ENCODE measurements at places on chromosomes 6 and 20. TPM values are rescaled to one million over a fixed set of nuclear protein-coding genes. Genes with fewer than 3 reads are reported as not detected.

GMPR gene
- 219 TPM for total RNA-seq

DNA sequence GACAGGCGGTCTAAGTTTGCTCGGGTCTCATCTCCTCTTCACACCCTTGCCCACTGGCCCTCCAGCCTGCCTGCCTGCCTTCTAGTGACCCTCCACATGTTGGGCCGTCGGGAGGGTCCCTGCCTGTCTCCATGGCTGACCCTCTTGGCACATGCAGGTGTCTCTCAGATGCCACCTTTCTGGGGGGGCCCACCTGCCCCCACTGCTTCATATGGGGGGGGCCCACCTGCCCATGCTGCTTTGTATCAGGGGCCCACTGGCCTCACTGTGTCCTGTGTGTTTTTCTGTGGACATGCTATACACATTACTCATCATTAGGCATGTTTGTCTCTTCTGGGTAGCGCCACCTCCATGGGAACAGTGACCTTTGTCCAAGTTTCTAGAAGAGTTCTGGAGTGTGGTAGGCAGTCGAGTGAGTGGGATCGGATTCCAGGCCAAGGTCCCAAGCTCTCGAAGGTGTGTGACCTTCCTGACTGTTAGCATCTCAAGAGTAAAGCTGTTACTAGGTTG is 40.4 kb upstream of the KIF25 start:
- DNase-seq, result no peak

- no peak for DNase-seq
These were observed 23.9 kb downstream of the PPP1R16B start for GRCh38 chr20:38829296-38829875.

PROKR2 gene
- not detected for total RNA-seq

PKIB gene
- total RNA-seq, result 0.64 TPM

SLC26A8 gene
- total RNA-seq, result not detected

GRCh38 chr20:48908656-48909319 is 12.7 kb upstream of the ARFGEF2 start:
- DNase-seq, result no peak

CRISP3 gene
- not detected for total RNA-seq

GRCh38 chr6:41371461-41371991 is 36.1 kb downstream of the NCR2 start:
- DNase-seq, result no peak

GRCh38 chr6:133645966-133646740 is 242.8 kb upstream of the TCF21 start:
- no peak for DNase-seq

GRCh38 chr6:32329141-32329540 is 42.6 kb downstream of the TSBP1 start:
- DNase-seq, result no peak

- no peak for DNase-seq
These were observed 8.3 kb downstream of the VSTM2L start for GRCh38 chr20:37911261-37911660.

DNA sequence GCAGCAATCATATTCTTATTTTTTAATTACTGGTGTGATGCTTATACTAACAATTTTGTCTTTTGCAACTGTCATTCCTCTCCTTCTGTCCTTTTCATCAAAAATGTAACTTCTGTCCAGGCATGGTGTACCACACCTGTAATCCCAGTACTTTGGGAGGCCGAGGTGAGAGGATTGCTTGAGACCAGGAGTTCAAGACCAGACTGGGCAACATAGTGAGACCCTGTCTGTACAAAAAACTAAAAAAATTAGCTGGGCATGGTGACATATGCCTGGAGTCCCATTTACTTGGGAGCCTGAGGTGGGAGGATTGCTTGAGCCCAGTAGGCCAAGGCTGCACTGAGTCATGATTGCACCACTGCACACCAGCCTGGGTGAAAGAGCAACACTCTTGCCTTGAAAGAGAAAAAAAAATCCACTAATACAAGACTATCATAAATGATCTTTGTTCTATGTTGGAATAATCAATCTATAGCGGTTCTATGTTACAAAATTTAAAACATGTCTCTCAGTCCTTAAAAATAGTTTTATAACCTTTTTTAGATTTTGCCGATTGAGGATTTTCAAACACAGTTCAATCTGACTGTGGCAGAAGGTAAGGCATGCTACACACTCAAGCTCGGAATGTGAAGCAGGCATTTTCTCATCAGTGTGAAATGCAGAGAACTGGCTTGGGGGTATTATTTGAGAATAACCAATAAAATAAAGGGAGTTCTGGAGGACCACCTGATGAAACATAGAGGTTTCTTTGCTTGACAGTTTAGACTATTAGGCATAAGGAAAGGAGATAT is 70.4 kb downstream of the ENPP1 start:
- DNase-seq, result no peak

HCK gene
- total RNA-seq, result 1.4 TPM

BANF2 gene
- total RNA-seq, result not detected

DNA sequence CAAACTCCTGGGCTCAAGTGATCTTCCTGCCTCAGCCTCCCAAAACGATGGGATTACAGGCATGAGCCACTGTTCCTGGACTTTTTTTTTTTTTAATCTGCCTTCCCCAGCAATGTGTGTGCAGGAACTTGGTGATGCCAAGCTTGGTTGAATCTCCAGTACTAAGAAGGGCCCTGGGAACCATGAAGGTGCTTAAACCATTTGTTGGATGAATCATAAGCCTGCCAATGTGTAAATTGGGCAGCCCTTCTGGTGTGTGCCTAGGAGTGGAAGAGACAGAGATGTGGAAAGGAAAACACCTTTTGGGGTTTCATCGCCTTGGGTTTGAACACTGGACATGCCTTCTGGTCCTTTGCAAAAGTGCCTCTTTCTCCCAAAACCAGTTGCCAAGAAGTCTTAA is 7.1 kb upstream of the SPO11 start:
- no peak for DNase-seq

MAP1LC3A gene
- total RNA-seq, result 55.5 TPM

DNA sequence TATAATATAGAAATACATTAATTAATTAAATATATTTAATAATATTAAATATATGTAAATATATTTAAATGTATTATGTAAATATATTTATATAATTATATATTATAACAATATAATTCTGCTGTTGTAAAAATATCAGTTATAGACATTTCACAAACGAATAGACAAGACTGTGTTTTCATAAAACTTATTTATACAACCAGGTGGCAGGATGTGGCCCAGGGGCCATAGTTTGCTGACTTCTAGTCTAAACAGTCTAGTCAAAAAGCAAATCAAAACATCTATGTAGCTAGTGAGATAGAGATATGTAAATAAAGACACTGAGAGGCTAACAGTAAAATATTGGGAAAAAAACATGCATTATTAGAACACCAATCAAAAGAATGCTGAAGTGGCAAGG is 136.4 kb downstream of the TBXT start:
- no peak for DNase-seq

- no peak for DNase-seq
These were observed at the start of gene MPIG6B for GRCh38 chr6:31723245-31723979. Gene MPIG6B, plus strand, starts transcription at chr6:31723373. Its CDS starts 11 bp downstream, at chr6:31723384.

GRCh38 chr20:17427638-17428037 is 103.5 kb downstream of the BFSP1 start:
- no peak for DNase-seq

DNA sequence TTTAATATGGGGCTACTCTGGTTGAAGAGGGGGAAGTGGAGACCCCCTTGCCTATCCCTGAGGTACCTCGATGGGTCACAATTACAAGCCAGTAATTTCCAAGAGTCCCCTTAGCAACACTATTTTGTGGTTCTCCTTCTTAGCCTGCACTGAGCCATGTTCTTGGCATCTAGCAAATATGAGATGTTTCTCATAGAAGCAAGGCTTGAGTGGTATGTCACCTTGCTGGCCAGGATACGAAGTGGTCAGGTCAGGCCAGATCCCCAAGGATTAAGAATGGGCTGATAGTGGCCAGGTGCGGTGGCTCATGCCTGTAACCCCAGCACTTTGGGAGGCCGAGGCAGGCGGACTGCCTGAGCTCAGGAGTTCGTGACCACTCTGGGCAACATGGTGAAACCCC is 2.1 kb upstream of the GHRH start:
- DNase-seq, result no peak

DDAH2 gene
- total RNA-seq, result 16.1 TPM

- no peak for DNase-seq
These were observed 91.0 kb upstream of the MEI4 start for GRCh38 chr6:77561768-77562314.

PNLDC1 gene
- not detected for total RNA-seq

DNA sequence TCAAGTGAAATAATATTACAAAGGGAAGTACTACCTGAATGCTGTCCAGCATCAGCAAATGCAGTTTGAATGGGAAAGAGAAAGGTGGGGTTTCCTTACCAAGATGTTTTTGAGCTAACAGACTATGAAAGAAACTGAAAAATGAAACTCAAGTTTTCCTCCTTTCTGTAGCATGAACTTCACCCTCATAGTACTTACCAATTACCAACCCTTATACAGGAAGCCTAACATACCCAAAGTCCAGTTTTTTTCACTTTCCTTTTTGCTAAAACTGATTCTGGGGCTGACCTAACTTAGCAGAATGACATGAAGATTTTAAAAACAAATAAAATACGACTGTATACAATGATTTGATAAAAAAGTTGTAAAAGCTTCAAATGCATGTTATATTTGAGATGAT is 5.2 kb downstream of the ZNFX1 start:
- no peak for DNase-seq

CTCFL gene
- not detected for total RNA-seq

DNA sequence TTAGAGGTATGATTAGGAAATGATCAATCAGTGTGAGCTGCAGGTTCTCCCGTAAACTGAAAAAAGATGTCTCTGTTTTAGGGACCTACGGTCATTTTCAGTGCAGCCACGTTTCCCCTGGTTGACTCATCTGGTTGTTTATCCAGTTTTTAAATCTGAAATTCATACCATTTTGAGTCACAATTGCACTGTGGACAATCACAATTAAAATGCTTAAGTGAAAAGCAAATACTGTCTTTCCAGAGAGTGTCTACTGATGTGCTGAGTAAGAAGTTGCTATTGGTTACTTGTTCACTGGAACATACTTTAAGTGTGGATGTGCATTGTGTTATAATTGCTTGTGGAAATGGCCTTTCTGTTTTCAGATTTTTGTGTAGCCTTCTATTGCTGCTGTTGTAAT is 305.1 kb upstream of the SASH1 start:
- DNase-seq, result no peak

GRCh38 chr20:8267009-8267408 is 134.9 kb downstream of the PLCB1 start:
- no peak for DNase-seq

MCHR2 gene
- total RNA-seq, result not detected

- no peak for DNase-seq
These were observed 93.3 kb downstream of the CAP2 start for GRCh38 chr6:17486680-17487079.

DNA sequence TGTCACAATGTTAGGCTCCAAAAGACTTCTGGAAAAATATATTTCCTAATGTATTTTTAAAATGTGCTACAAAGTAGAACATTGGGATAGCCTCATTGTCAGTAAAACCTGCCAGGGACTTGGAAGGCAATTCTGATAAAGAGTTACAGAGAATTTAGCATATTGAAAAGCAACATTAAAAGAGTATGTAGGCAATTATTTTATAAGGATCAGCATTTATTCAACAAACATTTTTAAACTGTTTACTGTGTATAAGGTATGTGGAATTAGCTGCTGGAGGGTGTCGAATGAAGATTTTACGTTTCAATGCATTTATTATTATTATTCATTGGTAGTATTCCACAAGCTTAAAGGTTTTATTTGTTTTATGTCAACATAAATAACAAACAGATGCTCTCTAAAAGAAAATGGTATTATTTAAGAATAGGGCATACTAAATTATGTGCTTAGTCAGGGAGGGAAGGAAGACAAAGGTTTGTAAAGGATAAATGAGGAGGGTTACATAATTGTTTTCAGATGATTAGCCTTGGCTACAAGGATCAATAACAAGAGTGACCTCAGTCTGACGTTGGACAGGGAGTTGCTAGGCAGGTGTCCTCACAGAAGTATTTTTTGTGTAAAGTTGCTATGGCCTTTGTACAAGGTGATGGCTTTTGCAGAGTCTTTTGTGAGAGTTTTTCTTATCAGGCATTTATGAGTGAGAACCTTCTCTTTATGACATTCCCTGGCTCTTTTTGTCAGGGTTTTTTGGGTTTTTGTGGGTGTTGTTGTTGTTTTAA is 313.4 kb upstream of the PLCB4 start:
- no peak for DNase-seq

- DNase-seq, result no peak
These were observed 38.3 kb downstream of the SNX3 start for GRCh38 chr6:108222504-108222903.

DNMT3B gene
- total RNA-seq, result 0.39 TPM

TUBB2B gene
- 3.5 TPM for total RNA-seq

DNA sequence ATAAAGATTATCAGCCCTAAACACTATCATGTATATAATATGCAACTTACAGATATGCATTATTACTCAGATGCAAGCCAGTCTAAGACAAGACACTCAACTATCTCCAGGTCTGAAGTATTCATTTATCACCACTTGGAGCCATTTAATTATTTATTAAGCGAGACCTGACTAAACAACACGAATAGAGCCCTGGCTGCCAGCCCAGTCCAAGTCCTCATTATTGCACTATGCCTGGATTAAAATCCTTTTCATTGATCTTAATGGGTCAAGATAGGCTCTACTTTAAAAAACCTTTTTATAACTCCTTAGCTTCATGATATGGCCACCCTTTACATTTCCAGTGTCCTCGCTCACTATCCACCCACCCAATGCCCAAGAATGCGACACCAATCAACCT is 183.1 kb upstream of the MARCKS start:
- no peak for DNase-seq

DNA sequence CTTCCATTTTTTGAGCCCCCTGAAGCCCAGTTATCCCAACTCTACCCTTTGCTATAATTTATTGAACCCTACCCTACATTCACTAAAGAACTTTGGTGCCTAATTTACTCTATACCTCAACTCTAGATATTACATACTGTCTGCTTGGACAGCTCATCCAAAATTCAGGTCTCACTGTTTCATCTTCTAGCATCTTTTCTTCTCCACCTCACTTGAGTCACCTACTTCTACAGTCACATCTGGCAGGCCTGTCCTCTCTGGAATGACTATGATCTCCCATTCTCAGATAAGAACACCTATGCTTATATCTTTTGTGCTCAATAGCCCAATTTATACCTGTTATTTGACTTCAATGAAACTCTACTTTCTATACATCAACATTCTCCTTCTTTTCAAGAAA is 58.0 kb downstream of the SHPRH start:
- DNase-seq, result no peak

GRCh38 chr6:20434766-20435165 is 33.1 kb downstream of the E2F3 start:
- no peak for DNase-seq

DNA sequence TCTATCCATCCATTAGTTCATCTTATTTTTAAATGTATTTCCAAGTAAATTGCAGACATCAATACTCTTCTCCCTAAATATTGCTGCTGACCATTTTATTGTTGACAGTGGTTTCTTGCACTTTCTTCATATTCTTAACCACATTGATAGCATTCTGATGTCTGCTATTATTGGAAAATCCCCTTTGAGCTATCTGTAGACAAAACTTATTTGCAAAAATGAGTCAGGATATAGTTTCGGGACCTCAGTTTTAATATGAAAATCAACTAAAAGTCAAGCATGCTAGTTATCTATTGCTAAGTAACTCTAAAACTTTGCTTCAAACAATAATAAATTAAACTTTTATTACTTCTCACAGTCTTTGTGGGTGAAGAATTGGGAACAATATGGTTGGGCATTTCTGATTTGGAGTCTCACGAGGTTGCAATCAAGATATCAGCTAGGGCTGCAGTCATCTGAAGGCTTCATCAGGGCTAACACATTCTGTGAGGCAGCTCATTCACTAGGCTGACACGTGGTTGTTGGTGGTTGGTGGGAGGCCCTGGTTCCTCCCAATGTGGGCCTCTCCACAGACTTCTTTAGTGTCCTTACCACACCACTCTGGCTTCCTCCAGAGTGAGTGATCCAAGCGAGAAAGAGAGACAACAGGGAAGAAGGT is 32.7 kb downstream of the CD109 start:
- no peak for DNase-seq
